ENCODE measurements at places on chromosomes 16 and 17.

- peak; percentile 77 for DNase-seq
Measured at GRCh38 chr16:55842369-55843104, 9.6 kb upstream of the CES1 start.

GRCh38 chr17:17325816-17326215 lies 22.6 kb downstream of the NT5M start:
- DNase-seq: no peak

GRCh38 chr17:82864713-82865248 lies 25.0 kb upstream of the ZNF750 start:
- no peak for DNase-seq

DNA sequence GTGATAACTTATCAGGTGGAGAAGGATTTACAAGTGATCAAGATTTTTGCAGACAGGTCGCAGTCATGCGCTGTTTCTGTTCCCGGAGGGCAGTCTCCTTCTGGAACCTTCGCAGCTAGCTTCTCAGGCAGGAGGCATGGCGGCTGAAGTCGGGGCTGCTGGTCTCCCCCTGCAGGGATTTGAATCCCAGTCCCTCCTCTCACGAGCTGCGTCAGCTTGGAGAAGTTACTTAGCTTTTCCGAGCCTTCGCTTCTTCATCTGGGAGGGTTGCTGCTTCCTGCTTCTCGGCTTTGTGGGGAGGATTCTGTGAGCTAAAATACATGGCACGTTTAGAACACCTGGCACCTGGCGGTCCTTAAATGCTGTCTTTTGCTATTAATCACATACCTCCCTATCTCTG lies 287.8 kb upstream of the FOXF1 start:
- no peak for DNase-seq

- no peak for DNase-seq
Measured at GRCh38 chr16:24850289-24850938, 4.7 kb downstream of the SLC5A11 start.

DNA sequence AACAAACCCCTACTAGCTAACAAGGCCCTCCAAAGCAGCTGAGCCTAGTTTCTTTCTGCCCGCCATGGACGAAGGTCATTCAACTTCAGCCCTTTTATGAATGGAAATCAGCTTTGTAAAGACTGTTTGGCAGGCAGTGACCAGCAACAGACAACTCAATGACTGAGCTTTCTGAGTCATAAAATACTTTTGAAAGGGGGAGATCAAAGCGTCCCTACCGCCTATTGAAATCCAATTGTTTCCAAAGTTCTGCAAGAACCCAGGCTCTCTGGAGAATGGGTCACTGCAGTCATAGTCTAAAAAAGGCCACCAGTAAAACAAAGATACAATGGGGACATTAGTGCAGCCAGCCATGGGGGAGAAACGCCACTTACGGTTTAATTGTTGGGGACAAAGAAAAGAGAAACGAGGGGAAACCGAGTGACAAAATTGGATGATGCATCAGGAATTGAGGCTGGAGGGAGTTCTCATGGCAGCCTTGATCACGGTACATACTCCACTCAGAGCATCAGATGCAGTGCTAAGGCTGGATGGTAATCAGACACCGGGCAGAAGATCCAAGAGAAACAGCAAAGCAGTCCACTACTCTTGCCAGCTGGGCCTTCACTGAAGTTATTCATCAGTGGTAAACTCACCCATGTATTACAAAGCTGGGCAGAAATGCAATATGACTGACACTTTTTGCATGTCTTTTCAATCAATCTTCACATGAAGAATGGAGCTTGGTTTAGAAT lies 9.8 kb downstream of the ADAMTS18 start:
- DNase-seq: no peak

DNA sequence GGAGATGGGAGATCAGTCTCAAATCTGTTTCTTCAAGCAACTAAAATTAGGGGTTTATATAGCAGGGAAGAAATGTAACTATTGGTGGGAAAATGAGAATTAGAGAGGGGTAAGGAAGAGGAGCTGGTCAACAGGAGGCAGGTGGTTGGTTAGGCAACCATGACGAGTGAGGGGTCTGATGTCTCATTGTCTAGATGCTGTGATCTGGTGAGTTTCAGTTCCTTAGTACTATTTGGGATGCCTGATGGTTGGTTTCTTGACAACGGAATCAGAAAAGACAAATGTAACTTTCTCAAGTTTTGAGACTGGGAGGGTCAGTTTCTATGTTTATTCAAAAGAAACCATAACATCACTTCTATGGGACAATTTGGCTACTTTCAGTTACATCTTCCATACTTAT lies 415.3 kb upstream of the C16orf82 start:
- no peak for DNase-seq

DNA sequence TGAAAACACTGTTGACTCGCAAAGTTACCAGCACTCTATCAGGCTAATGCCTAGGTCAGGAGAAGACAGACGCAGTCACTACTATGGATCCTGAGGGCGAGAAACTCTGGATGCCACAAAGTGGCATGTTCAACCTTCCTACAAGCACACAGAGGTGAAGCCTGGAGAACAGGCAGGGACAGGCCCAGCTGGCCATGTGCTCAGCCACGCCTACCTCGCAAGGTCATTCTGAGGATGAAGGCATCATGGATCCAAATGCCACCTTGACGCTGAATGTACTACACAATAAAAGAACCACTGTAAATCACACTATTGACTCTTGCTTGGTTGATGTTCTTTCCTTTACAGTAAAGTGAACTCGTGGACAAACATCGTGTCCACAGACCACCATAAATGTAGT lies 85.8 kb downstream of the ANKRD11 start:
- DNase-seq: no peak

DNA sequence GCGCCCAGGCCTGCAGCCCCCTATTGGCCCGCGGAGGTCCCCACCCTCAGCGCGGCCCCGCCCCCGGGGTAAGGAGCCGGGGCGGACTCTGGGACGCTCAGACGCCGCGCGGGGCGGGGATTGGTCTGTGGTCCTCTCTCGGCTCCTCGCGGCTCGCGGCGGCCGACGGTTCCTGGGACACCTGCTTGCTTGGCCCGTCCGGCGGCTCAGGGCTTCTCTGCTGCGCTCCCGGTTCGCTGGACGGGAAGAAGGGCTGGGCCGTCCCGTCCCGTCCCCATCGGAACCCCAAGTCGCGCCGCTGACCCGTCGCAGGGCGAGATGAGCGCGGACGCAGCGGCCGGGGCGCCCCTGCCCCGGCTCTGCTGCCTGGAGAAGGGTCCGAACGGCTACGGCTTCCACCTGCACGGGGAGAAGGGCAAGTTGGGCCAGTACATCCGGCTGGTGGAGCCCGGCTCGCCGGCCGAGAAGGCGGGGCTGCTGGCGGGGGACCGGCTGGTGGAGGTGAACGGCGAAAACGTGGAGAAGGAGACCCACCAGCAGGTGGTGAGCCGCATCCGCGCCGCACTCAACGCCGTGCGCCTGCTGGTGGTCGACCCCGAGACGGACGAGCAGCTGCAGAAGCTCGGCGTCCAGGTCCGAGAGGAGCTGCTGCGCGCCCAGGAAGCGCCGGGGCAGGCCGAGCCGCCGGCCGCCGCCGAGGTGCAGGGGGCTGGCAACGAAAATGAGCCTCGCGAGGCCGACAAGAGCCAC lies at the start of gene NHERF1:
Gene NHERF1, plus strand, starts transcription at position 100 of the 750 bp plus-strand sequence. Its CDS starts 219 bp downstream, at position 319.
- DNase-seq: peak; percentile 95

DNA sequence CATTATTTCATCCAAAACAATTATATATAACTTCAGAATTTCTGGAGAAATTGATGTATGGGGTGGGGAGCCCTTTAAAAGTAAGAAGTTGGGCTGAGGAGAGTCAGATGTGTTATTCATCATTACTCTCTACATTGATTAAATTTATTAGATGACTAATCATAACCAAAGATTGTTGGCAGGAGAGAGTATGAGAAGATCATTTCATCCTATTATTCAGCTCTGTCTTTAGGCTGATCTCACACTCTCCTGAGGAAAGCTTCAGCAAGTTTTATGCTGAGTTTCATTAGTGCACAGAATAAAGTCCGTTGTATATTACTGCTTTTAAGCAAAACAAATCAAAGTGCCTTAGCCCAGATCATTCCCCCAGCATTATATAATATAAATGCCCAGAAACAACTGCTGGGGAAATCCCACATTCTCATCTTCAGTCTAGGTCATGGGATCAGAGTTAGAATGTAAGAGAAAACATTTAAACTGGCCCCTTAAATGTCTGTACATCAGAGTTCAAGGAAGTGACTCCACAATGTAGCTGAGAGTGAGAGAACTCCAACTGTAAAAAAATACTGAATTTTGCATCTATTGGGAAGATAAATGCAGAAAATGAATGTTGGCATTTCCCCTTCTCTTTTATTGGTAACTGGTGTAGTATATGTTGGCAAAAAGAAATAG lies 130.1 kb upstream of the HLF start:
- no peak for DNase-seq

DNA sequence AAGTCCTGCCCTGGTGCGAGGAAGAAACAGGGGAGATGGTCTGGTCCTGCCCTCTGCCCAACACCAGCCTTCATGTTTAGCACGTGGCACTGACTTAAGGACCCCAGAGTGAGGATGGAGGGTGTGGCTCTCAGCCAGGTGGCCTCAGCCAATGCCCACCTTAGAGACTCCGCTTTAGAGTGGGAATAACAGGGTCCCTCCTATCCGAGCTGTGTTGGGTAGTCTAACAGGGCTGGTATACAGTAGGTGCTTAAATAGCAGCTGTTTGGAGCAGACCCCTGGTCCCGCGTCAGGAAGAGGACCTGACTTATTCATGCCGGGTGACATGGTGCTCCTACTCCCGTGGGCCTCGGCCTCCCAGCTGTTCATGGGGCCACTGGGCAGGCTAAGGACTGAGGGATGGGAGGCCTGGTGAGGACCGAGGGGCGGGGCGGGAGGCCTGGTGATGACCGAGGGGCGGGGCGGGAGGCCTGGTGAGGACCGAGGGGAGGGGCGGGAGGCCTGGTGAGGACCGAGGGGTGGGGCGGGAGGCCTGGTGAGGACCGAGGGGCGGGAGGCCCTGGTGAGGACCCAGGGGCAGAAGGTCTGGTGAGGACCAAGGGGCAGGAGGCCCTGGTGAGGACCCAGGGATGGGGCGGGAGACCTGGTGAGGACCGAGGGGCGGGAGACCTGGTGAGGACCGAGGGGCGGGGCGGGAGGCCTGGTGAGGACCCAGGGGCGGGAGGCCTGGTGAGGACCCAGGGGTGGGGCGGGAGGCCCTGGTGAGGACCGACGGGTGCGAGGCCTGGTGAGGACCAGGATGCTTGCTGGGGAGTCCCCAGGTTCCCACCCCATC lies 7.6 kb downstream of the ZFPM1 start:
- no peak for DNase-seq

DNA sequence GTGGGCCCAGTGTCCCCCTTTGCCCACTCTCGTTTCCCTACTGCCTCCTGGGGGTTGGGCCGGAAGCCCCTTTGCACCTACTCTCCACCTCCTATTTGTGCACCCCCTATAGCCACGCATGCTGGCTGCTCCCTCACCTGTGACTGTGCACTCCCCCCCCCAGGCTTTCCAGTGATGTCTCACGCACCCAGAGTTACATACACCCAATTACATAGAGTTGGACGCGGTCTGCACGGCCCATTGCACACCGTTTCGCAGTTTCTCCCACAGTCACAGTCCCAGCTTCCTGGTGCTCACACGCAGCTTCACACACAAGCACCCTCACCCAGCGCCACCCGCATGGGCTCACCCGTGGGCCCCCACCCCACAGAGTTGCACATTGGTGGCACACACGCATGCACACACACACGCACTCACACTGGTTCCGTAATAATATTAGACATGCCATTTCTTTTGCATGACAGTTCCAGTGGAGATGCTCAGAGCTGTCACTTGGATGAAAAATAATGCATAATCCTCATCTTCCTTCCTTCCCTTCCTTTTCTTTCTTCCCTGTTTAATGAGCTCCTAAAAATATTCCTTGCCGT lies 21.5 kb upstream of the C1QL1 start:
- DNase-seq: no peak

- no peak for DNase-seq
Measured at GRCh38 chr17:69581061-69581961, 166.8 kb downstream of the MAP2K6 start.

- no peak for DNase-seq
Measured at GRCh38 chr16:14309001-14309886, 238.1 kb downstream of the MRTFB start.

- DNase-seq: no peak
Measured at GRCh38 chr16:50311891-50312501, 45.6 kb downstream of the ADCY7 start.

GRCh38 chr16:81571592-81572385 lies 127.2 kb downstream of the CMIP start:
- no peak for DNase-seq
